ENCODE measurements at places on chromosomes 2 and 18.

- no peak for DNase-seq
These were observed at the start of gene DCTN1 for GRCh38 chr2:74379851-74380789. DCTN1 (minus strand) TSS chr2:74380311; CDS start chr2:74380037, 274 bp downstream.

- no peak for DNase-seq
These were observed 74.6 kb downstream of the ARL6IP6 start for GRCh38 chr2:152792974-152793373.

GRCh38 chr18:45164551-45164950 is 450.7 kb upstream of the SLC14A2 start:
- DNase-seq: no peak

DNA sequence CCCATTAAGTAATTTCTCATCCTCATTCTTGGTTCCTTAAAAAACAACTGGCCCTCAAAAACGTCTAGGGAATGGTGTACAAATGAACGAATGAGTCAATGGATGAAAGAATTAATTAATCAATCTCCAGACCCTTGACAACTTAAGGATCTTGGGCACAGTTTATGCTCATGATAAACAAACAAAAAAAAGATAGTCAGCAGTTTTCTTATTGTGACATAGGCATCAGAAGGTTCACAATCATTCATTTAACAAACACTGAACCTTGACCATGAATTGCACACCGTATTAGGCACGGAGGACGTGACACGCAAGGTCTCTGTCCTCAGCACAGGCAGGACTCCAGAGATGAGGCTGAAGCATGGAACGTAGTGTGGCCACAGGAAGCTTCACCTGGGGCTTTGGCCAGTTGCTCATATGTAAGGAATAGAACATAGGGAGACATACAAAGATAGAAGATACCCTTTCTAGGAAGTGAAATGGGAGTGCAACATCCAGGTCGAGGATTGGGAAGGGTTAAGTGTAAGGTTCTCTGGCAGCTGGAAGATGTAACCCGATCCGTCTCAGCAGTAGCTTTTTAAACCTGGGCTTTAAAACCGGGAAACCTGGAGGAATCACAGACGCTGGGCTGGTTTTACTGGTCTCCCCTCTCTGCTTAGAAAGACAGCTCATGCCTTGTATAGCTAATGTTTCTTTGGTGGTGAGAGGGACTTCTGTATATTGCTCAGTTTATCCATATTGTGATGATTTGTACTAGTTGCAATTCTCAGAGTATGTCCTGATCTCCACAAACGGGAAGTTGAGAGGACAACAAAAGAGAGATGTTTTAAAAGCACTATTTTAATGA is 8.9 kb upstream of the LTBP1 start:
- DNase-seq: no peak

- DNase-seq: no peak
These were observed 66.0 kb downstream of the MAP3K20 start for GRCh38 chr2:173141666-173142065.

- DNase-seq: no peak
These were observed 44.5 kb upstream of the SERPINB2 start for GRCh38 chr18:63843008-63843407.

- DNase-seq: no peak
These were observed 19.9 kb downstream of the ABCG5 start for GRCh38 chr2:43818761-43819160.

DNA sequence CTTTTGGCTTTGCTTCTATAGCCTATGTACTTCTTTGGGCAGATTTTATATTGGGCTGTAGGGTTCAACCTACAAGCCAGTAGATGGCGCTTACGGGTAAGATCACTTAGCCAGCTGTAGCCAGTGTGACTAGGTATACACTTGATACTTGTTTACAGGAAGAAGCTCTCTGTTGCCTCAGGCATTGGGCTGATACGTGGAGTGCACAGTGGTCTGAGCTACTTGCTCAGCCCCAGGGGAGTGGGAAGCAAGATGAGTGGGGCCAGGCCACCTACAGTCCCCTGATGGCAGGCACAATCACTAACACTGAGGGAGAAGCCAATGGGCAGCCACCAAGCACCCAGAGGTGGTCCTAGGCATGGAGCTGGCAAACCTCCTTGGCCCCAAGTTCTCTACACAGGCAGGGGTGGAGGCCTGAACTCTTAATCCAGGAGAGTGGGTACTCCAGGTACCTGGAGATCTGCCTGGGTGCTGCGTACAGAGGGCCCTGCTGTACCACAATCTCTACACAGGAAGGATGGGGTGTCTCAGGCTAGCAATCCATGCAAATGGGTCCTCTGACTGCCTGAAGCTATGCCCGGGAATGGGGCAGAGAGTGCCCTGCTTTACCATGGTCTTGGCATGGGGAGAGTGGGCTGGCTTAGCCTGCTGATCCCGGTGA is 122.2 kb downstream of the NCOA1 start:
- no peak for DNase-seq

- DNase-seq: no peak
These were observed 175.4 kb downstream of the HDAC4 start for GRCh38 chr2:239225371-239225851.

DNA sequence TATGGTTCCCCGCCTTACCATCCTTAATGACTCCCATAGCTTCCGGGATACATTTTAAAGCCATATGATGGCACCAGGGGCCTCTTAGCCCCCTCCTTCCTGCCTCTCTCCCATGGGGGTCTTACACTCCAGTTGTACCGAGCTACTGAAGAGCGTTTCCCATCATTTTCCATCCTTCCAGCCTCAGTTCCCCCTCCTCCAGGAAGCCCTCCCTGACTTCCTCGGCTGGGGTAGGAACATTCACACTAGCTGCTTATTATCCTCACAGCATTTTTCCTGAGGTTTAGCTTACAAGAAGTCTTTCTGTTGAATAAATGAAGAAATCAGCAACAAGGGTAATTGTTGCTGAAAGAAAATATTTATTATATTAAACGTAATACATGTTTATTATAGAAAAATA is 41.1 kb downstream of the LRRFIP1 start:
- DNase-seq: no peak

DNA sequence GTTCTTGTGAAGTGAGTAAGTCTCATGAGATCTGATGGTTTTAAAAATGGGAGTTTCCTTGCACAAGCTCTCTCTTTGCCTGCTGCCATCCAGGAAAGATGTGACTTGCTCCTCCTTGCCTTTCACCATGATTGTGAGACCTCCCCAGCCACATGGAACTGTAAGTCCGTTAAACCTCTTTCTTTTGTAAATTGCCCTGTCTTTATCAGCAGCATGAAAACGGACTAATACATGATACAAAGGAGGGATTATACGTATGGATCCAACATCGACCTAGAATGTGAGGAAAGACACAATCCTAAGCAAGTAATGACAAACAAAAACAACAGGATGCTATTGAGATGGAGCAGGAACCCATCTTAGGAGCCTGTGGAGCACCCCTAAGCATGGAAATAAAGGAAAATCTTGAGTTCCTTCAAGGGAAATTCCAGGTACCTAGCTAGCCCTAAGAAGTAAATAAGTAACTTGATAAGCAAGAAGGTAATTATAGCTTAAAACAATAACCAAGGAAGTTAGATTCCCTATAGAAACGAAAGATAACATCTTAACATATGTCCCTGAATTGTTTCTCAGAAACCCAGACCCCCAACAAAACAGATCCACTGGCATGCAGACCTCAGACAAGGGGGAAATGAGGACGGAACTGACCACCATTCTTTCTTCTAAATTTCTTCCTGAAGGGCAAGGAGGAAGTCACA is 1.5 kb upstream of the TNFRSF11A start:
- DNase-seq: no peak

GRCh38 chr2:171267855-171268629 is 107.3 kb upstream of the TLK1 start:
- DNase-seq: no peak

DNA sequence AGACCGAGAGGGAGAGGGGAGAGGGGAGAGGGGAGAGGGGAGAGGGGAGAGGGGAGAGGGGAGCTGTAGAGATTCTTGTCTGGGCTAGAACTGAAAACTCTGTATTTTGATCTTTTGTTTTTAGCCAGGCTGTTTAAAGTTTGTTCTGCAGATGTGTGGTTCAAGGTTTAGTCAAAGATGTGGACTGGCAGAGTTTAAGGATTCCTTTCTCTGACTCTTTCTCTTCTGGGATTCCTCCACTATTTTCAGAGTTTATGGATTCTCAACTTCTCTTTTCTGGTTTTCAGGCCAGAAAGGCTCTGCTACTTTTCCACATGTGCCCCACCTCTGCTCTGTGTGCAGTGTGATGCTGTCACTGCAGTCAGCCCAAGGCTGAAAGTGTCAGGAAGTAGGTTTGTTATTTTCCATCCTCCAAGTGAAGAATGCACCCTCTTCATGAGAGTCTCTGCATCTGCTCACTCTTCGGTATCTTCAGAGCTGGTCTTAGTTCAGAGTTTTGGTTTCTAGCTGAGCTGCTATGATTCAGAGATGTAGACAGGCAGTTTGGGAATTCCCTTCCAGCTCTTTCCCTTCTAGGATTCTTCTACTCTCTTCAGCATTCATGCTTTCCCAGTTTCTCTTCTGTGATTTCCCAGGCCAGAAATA is 130.9 kb upstream of the SMAD7 start:
- no peak for DNase-seq

DNA sequence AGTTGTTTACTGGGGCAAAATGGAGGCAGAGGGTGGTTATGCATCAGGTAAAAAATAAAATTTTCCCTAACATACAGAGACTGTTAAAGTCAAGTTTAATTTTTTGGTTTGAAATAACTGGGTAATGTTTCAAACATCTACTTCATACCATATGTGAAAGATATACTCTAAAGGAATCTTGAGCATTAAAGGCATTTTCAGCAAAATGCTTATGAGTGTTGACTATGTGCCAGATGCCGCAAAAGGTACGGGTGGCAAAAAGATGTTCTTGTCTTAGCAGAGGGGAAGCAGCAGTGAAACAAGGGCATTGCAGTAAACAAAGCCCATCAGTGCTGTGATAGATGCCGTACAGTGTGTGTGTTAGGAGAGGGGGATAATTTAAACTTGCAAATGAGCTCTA is 263.1 kb upstream of the ID2 start:
- DNase-seq: no peak

- DNase-seq: no peak
These were observed 950.6 kb downstream of the CNTNAP5 start for GRCh38 chr2:124975648-124976047.

DNA sequence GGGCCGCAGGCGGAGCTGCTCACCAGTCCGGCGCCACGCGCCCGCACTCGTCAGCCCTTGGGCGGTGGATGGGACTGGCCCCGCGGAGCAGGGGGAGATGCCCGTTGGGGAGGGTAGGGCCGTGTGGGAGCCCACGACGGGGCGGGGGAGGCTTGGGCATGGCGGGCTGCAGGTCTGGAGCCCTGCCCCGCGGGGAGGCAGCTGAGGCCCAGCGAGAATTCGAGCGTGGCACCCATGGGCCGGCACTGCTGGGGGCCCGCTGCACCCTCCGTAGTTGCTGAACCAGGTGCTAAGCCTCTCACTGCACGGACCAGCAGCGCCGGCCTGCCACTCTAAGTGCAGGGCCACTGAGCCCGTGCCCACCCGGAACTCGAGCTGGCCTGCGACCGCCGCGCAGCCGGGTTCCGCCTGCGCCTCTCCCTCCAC is 182.4 kb upstream of the ERBB4 start:
- no peak for DNase-seq

DNA sequence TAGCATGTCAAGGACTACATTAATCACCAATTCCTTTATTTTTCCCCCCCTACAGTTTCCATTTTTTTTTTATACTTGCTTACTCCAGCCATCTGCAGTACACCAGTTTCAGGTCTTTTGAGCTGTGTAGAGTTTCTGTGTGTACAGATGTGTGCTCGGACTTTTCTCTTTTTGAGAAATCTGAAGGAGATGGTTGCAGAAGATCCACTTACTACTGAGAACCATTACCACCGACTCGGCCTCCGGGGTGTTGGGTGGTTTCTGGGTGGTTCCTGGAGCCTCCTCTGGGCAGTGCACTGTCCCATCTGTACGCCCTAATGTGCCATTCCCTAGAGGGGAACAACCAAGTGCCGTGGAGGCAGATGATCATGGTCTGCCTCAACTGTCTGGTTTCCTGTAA is 15.4 kb upstream of the LYPD6B start:
- DNase-seq: no peak

DNA sequence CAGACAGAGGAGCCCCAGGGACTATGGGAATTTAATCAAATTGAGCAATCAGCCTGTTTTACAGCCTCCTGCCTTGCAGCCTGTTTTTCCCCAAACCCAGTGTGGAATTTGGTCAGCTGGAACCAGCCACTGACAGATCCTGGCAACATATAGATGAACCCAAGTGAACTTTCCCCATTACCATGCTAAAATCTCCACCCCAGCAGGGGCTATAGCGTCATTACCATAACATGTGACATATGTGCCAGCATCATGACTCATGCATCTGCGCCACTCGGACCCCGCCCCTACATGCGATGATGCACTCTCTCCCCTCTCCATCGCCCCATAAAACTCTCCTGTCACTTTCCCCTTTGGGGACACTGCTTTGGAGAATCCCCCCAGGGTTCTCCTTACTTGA is 17.3 kb upstream of the FEZ2 start:
- no peak for DNase-seq

DNA sequence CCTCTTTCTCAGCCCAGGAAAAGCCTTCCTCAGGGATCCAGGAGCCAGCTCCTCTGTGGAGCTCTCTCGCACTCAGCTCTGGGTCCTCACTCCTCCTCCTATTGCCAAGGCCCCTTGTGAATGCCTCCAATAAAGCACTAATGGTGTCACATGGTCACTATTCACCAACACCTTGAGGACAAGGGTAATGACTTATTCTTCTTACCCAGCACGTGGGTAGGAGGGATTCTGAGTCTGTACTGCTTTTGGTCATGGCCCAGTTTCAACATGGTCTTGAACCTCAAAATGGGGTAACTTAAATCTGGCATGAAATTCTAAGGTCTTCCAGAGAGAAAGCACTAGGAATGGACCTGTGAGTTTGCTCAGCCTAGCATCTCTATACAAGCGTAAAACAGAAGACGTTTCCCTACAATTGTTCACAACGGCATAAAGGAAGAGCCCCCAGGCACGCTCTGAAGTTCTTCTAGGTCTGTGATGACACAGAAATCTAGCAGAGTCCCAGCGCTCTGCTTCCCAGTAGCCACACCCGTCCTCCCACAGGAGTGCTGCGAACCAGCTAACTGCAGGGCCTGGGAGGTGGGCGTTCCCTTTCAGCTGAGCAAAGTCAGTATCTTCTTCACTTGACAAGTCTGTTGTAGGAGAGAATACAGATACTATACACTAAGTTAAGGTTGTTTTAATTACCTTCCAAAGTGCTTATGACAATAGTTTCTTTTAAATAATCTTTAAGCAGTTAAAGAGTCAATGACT is 14.6 kb upstream of the KIDINS220 start:
- DNase-seq: no peak

DNA sequence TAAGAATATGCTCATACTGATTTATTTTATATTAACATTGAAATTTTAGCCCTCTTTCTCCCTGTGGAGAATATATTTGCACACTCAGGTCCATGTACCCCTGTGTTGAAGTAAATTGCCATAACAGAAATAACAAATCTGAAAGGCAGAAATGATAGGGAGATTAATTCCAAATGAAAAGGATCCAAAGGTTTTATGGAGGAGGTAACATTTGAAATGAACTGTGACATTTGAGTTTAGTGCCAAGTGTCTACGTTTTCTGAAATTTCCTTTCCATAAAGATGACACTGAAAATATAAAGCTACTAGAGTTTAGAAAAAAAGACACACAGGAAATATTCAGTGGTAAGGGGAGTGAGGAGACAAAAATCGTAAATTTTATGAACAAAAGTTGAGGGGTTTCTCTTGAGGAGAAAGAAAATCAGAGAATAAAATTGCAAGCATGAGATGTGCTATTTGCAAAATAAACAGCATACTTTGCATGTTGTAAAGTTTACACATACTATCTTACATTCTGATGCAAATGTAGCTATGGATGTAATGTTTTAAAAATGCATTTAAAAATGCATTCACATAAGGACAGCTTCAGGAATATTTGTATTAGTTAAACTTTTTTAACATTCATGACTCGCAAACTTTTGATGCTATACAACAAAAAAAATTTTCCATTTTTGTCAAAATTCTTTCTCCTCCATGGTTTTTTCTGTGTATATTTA is 69.5 kb downstream of the BAZ2B start:
- DNase-seq: no peak
